ENCODE measurements at places on chromosomes 7 and 10.

GRCh38 chr7:77482015-77482414, 55.1 kb upstream of the PTPN12 start:
- no peak for DNase-seq

GRCh38 chr7:130009848-130010688, 41.1 kb downstream of the ZC3HC1 start:
- peak; percentile 31 for DNase-seq

GRCh38 chr10:51170518-51171245, 96.4 kb downstream of the PRKG1 start:
- DNase-seq: no peak

DNA sequence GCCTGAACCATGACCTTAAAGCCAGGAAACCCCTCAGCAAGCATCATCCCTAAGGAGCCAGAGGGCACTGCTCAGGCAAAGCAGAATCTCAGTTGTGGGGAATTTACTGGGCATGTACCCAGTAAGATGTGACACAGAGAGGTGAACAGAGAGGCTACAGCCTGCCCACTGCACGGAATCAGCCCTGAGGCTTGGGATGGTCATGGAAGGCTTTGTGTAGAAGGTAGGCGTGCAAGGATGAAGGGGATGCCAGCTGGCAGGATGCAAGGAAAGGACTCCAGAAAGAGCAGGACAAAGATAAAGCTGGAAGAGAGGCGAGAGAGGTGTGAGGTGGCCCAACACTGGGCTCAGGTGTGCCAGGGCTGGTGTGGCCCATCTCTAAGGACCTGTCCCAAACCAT, 2.4 kb upstream of the AIFM2 start:
- no peak for DNase-seq

- DNase-seq: no peak
Observed at GRCh38 chr7:99267481-99267840, 5.2 kb upstream of the MYH16 start.

GRCh38 chr7:137846827-137847567, at the start of gene DGKI:
Gene DGKI, minus strand, starts transcription at chr7:137846974.
- DNase-seq: no peak

- DNase-seq: no peak
Observed at GRCh38 chr7:93140582-93141191, 7.5 kb downstream of the SAMD9L start.

- DNase-seq: no peak
Observed at GRCh38 chr7:104652434-104652833, 324.0 kb downstream of the LHFPL3 start.

DNA sequence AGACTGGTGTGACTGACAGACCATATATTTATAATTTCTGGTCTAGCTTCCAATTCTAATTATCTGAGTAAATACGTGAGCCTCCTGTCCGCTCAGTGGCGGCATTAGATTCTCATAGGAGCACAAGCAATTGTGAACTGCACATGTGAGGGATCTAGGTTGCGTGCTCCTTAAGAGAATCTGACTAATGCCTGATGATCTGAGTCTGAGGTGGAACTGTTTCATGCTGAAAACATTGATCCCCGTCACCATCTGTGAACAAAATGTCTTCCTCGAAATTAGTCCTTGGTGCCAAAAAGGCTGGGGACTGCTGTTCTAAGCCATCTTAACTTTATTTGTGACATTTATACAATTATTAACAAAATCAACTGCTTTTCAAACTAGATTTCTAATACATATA, 164.7 kb upstream of the MEOX2 start:
- DNase-seq: no peak

DNA sequence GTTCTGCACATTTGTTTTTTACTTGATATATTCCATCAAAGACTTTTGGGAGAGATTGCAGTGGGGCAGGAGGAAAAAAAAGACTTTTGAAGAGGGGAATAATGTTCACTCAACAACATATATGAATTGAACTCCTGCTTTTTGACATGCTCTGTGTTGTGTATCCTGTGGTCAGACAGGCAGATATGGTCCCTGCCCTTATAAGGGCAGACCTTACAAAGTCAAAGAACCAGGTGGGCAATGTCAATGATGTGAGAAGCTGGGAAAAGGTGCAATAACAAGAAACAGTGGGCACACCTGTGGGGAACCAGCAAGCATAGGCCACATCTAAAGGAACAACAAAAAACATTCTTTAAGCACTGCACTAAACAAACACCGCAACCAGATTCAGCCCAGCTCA, 8.2 kb downstream of the AIFM2 start:
- DNase-seq: no peak

GRCh38 chr10:31304291-31304970, 14.6 kb upstream of the ZEB1 start:
- DNase-seq: no peak

DNA sequence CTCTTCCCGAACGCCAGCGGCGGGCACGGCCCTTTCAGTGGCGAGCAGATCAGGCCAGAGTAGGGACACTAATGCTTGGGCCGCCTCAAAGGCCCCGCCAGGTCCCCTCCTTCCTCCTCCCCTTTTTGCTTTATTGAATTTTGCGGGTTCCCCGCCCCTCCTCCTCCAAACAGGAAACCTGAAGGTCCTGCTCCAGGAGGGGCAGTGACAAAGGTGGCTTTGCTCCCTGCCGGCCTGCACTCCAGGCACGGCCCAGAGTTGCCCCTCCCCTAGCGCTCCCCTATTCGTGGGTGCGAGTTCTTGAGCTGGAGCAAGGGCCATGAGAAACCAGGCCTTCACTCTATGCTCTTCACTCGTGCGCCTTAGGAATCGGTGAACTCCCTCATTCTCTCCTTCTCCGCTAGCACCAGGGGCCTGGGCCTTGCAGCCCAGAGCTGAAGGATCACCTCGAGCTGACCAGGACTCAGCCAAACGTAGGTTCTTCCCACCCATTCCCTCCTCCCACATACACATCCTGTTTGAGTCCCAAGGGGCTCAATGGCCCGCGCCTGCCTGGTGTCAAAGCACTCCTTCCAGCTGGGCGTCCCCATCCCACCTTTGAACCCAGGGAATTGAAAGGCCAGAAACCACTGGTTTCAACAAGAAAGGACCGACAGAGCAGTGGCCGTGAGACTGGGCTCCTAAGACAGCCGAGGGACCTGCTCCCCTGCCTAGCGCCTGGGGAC, 619 bp upstream of the HOXA6 start:
- no peak for DNase-seq

DNA sequence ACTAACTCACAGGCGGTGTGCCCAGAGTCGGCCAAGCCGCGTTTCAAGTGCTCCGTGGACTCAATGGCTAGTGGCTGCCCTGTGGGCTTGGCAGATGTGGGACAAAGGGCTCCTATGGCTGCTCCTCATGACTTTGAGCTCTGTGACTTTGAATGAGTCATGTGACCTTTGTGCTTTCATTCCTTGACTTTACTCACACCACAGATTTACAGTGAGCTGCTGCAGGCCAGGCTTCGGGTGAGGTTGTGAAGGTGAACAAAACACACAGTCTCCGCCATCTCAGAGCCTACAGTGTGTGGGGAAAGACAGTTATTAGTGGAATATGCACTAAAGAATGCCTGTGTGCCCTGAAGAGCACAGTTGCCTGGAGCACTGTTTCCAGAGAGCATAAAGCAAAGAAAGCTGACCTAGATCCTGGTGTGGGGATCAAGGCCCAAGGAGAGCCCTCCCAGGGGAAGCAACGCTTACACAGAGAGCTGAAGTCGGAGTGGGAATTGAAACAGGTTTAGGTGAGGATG, 29.7 kb upstream of the PLEKHA1 start:
- no peak for DNase-seq

DNA sequence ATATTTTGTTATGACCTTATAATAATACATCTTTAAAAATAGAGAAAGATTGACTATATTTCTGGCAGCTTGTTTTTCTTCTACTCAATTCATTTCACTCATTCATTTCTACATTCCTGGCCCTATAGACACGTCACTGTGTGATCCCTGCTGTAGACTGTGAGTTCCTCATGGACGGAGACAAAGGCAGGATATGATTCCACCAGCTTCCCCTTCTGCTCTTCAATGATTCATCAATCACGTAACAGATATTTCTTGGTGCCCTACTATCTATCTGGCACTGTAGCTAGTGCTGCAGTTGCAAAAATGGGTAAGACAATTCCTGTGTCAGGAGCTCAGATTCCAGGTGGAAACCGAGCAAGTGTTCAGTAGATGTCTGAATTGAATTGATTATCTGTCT, 415.0 kb downstream of the SFMBT2 start:
- DNase-seq: no peak

DNA sequence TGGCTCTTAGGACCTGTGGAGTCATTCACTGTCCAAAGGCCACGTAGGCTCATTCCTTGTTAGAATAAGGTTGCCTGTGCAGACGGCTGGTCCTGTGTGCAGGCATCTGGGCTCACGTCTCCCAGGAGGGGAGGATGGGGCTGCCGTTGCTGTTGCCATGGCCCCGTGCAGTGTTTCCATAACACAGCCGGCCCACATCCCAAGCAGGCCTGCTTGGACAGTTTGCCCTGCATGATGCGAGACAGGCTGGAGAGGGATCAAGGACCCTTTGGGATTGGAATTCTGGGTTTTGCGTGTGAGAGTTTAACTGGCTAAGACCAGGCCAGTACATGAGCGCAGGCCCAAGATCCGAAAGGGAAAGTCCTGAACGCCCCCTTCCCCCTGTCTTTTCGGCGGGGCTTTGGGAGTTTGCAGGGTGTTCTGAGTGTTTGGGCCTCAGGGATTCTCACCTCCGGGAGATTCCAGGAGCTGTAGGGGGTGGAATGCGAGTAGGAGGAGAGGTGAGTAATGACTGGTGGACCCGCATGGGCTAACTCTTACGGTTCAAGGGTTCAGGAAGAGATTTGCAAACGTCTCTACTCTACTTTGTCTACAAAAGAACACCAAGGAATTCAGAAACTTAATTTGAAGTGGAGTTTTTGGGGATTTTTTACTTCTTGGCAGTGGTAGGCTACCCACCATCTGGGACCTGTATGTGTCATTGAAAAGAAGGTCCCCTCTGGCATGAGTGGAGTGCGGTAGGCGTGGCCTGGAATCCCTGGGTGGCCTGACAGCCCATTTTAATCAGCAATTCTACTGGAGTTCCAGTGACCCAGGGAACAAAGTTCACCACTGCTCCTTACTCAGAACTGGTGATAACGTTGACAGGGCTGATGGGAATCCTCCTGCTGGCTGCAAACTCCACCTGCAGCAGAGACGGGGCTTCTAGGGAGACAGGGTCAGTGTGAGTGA, 125.4 kb downstream of the ITIH5 start:
- no peak for DNase-seq

DNA sequence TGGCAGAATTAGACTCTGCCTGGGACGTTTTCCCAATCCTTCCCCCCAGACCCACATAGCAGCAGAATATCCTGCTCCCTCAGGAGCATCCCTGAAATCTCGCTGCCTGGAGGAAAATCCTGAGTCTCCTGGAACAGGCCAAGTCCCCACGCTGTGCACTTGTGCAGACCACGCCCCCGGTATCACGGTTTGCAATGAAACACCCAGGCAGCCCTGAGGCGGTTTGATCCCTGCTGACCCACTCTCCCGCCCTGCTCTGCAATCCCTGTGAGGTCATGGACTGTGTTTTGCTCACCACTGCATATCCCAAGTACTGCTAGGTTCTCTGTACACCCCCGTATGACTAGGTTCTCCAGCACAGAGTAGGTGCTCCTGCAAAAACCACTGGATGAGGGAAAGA, 411.8 kb upstream of the MGMT start:
- no peak for DNase-seq

GRCh38 chr7:69467826-69468225, 130.4 kb upstream of the AUTS2 start:
- DNase-seq: no peak

GRCh38 chr10:103929381-103929921, 11.5 kb upstream of the STN1 start:
- no peak for DNase-seq

GRCh38 chr7:73901823-73902597, 41.1 kb downstream of the TMEM270 start:
- no peak for DNase-seq

GRCh38 chr7:159280008-159280407, 135.3 kb upstream of the VIPR2 start:
- no peak for DNase-seq

DNA sequence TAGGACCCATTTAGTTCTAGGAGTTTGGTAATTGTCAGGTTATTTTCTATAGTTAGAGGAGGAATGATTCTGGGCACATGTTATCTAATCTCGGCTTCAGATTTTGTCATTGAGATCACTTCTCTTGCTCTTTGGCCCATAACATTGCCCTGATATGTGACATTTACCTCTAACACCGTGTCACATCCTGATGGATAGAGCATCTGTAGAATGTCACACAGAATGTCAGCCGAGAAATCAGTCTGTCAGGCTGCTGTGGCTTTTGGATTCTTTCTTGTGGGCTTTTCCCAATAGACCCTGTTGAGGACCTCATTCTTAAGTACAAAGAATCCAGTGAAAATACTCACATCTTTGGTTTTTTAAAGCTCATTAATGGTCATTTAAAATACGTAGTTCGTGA, 142.4 kb downstream of the LRRC4 start:
- no peak for DNase-seq

- no peak for DNase-seq
Observed at GRCh38 chr10:100349087-100349486, 2.1 kb downstream of the SCD start.

DNA sequence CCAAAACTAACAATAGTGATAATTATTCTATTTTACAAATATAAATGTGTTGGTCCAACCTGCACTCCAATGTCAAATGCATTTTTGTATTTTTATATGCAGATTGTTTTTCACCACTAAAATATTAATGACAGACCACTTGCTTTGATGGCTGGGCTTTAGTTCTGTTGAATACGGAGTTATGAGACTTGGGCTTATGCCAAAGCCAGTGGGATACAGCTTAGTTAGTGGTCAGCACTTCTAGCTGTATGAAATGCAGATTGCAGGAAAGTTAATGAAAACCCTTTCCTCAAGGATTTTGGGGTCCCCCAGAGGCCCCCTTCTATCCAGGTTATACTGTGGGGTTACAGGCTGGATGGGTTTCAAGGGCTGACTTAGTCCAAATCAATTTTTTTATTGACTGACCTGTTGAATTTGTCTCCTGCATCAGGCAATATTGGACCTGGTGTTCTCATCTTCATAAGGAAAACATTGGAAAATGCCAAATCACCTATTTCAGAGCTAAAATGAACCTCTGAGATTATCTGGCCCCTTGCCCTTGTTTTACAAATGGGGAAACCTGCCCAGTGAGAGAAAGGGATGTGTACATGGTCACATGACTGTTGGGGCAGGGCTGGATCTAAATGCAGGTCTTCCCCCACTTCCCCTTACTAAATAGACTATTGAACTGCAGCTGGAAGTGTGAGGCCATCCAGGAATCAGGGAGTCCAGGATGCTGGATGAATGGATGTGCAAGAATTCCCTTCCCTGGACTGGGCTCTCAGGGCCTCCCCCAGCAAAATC, 1085.3 kb downstream of the KCNMA1 start:
- no peak for DNase-seq
